ENCODE measurements at places on chromosomes 6 and 20. TPM values are rescaled to one million over a fixed set of nuclear protein-coding genes. Genes with fewer than 3 reads are reported as not detected.

DNA sequence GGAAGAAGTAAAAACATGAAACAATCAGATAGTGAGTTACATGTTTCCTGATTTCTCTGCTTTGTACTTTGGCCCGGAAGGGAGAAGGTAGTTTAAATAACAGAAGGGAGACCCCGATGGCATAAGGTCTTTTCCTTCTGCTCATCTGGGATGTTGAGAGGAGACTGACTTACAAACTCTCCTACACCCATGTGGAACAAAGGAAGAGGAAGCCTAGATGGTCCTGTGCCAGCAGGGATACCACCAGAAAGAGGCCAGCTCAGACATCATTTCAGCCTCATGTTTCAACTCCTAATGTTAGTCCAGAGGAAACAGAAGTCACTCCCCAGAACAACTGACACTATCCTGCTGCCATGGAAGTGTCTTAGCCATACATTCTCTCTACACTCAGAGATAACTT is 250.7 kb upstream of the NOX3 start:
- H3K36me3 ChIP-seq = no peaks in the 10 kb centered on the region
- peak; percentile 14 for DNase-seq
- no peaks in the 10 kb centered on the region for H3K27me3 ChIP-seq
- H3K4me3 ChIP-seq = no peak overlapping the region
- H3K4me1 ChIP-seq = no peaks in the 10 kb centered on the region

- no peak overlapping the region for H3K4me3 ChIP-seq
- H3K4me1 ChIP-seq = no peaks in the 10 kb centered on the region
- no peaks in the 10 kb centered on the region for H3K36me3 ChIP-seq
- no peaks in the 10 kb centered on the region for H3K27me3 ChIP-seq
- H3K27ac ChIP-seq = no peak overlapping the region
Observed at GRCh38 chr6:4413073-4413472, 277.7 kb upstream of the ECI2 start.

GRCh38 chr20:46752728-46753127 is 43.3 kb downstream of the SLC2A10 start:
- peaks cover 5% of the 10 kb centered on the region for H3K27me3 ChIP-seq
- H3K4me3 ChIP-seq = no peak overlapping the region
- no peak overlapping the region for H3K27ac ChIP-seq
- H3K36me3 ChIP-seq = no peaks in the 10 kb centered on the region
- H3K4me1 ChIP-seq = no peaks in the 10 kb centered on the region

DNA sequence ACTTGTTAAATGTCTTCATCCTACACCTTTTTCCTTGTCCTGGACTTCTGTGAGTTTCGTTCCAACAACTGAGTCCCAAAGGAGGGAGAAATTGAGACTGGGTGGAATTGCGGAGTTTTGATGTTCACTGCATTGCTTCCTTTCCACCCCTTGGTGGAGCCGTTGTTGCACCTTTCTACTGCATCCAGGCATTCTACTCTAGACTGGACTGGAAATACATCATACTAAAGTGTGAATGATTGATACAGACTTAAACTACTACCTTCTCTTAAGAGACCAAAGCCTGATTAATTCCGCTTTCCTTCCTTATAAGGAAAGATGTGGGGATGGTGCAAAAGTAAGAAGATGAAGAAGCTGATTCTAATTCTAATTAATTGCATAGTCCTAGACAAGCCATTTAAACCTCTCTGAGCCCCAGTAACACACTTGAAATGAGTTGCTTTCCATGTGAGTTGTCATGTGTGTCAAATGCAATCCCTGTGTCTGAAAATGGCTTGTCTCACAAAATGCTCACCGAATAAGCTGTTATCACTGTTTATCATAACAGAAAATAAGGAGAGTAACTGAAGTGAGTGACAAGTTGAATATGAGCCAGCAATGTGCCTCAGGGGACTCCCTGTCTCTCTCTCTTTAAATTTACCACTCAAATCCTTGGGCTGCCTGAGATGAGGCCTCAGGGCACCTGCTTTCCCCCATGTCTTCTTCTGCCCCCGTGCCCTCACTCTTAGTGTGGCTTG is 338.3 kb upstream of the CHD6 start:
- H3K4me1 ChIP-seq = no peaks in the 10 kb centered on the region
- no peak overlapping the region for H3K27ac ChIP-seq
- H3K36me3 ChIP-seq = no peaks in the 10 kb centered on the region
- no peak overlapping the region for H3K4me3 ChIP-seq

GRCh38 chr6:38867726-38868125 is 152.6 kb downstream of the DNAH8 start:
- no peaks in the 10 kb centered on the region for H3K36me3 ChIP-seq
- H3K4me3 ChIP-seq = no peak overlapping the region
- DNase-seq = no peak
- no peaks in the 10 kb centered on the region for H3K4me1 ChIP-seq
- H3K27me3 ChIP-seq = no peaks in the 10 kb centered on the region
- H3K27ac ChIP-seq = no peak overlapping the region

DNA sequence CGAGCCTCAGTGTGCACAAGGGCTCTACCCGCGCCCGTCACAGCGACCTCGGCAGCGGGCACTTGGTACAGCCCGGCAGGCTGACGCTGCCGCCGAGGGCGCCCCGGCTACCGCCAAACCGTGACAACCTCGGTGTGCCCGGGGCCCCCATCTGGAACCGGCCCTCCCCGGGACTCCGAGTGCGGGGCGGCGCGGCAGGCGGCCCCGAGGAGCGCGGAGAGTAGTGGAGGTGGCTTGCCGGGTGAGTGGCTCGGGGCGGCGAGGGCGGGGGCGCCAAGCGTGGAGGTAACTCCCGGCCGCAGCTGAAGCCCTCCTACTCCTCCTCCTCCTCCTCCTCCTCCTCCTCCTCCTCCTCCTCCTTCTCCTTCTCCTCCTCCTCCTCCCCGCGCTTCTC is at the start of gene ISM1:
ISM1 (plus strand) TSS at position 371 of the 394 bp plus-strand sequence. CDS start 503 bp downstream, outside the sequence.
- peaks cover 75% of the 10 kb centered on the region for H3K27me3 ChIP-seq
- peak; percentile 36 for DNase-seq
- H3K4me1 ChIP-seq = no peaks in the 10 kb centered on the region
- H3K4me3 ChIP-seq = peak within 1 kb of the TSS; percentile 46
- H3K27ac ChIP-seq = no peak within 1 kb of the TSS
- H3K36me3 ChIP-seq = no peaks in the 10 kb centered on the region

GRCh38 chr20:20241976-20242375 is 125.9 kb upstream of the INSM1 start:
- H3K27me3 ChIP-seq = no peaks in the 10 kb centered on the region
- H3K4me1 ChIP-seq = no peaks in the 10 kb centered on the region
- DNase-seq = no peak
- H3K4me3 ChIP-seq = no peak overlapping the region
- H3K36me3 ChIP-seq = no peaks in the 10 kb centered on the region
- H3K27ac ChIP-seq = no peak overlapping the region

- no peaks in the 10 kb centered on the region for H3K36me3 ChIP-seq
- no peaks in the 10 kb centered on the region for H3K4me1 ChIP-seq
- H3K4me3 ChIP-seq = no peak overlapping the region
- no peak for DNase-seq
- no peak overlapping the region for H3K27ac ChIP-seq
Observed at GRCh38 chr6:155582016-155582991, 126.7 kb upstream of the NOX3 start.

- DNase-seq = no peak
- no peak overlapping the region for H3K4me3 ChIP-seq
- H3K4me1 ChIP-seq = peaks cover 12% of the 10 kb centered on the region
- H3K27ac ChIP-seq = no peak overlapping the region
Observed at GRCh38 chr6:93365445-93365844, 53.9 kb downstream of the EPHA7 start.

- no peaks in the 10 kb centered on the region for H3K36me3 ChIP-seq
- no peaks in the 10 kb centered on the region for H3K27me3 ChIP-seq
- no peak overlapping the region for H3K4me3 ChIP-seq
- H3K4me1 ChIP-seq = peaks cover 6% of the 10 kb centered on the region
Observed at GRCh38 chr6:156919370-156919769, 142.2 kb downstream of the ARID1B start.

DNA sequence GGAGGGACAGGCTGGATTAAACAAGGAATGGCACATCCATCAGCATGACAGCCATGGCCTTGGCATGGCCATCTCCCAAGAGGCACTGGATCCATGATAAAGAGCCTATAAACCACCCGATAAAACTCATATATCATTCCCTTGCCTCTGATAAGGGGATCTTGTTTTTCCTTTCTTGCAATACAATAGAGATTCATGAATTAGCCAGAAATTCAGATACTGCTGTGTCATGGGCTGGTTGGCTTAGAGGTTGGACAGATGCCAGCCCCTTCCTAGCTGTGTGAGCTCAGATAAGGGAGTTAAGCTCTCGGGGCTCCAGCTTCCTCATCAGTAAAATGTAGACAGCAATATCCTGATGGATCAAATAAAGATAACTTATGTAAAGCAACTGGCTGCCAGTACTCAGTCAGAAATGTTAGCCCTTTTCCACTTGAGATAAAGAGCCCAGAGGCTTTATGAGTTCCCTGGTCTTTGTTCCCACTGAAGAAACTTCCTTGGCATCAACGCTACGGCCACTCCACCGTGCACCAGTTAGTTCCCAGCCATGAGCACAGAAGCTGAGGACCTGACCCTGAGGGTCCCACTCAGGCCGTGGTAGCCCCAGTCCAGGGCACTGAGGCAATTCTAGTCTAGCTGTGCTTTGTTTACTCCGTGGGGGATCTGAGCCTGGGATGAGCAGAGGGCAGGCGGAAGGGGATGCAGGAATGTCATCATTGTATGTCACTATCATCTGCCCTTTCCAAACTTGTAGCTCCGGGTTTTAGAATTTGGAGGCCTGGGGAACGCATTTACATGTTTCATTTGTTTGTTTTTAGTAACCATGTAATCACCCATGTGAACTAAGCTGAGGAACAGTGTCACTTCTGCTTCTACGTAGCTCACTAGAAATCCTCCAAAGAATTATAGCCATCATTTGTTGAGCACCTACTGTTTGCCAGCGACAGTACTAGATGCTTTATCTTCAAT is 67.2 kb upstream of the TBC1D7 start:
- H3K27ac ChIP-seq = peak overlapping the region; percentile 82
- H3K4me1 ChIP-seq = peaks cover 35% of the 10 kb centered on the region
- H3K4me3 ChIP-seq = no peak overlapping the region
- DNase-seq = peak; percentile 73

NFATC2 gene
- total RNA-seq = 9.2 TPM

LTB gene
- 0.70 TPM for total RNA-seq
